Right cardiac atrium (tissue), 5 donors: ENCODE measurements at places on chromosomes 2 and 18. TPM values are rescaled to one million over a fixed set of nuclear protein-coding genes. Genes with fewer than 3 reads are reported as not detected.

Gene TXNDC2
- not detected for total RNA-seq

Gene DSG1
- total RNA-seq = 4.3 TPM

Gene KATNAL2
- 6.6 TPM for total RNA-seq

Gene ALPP
- not detected for total RNA-seq

Gene OTX1
- total RNA-seq = not detected
